ENCODE measurements at places on chromosomes 4 and X.

DNA sequence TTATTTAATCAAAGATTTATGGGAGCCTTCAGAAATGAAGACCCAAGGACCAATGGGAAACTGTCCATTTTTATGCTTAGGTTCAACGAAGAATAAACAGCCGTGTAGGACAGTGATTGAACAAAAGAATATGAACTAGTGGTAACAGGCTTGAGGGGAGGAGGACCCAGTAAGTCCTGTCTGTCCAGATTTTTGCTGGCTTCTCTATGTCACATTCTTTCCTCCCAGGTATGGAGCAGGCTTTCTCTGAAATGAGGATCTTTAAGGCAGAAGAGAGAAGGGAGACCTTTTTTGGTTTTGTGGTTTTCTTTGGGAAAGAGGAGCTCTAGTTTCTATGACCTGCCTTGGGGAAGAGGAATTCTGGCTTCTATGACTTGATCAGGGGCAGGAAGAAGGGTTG, 74.1 kb downstream of the BANK1 start:
- DNase-seq: no peak

GRCh38 chr4:141142423-141142822, 9.2 kb upstream of the RNF150 start:
- DNase-seq: no peak

GRCh38 chr4:184807797-184808712, 17.7 kb downstream of the ACSL1 start:
- no peak for DNase-seq

GRCh38 chr4:13452927-13453579, 31.1 kb downstream of the RAB28 start:
- DNase-seq: no peak

DNA sequence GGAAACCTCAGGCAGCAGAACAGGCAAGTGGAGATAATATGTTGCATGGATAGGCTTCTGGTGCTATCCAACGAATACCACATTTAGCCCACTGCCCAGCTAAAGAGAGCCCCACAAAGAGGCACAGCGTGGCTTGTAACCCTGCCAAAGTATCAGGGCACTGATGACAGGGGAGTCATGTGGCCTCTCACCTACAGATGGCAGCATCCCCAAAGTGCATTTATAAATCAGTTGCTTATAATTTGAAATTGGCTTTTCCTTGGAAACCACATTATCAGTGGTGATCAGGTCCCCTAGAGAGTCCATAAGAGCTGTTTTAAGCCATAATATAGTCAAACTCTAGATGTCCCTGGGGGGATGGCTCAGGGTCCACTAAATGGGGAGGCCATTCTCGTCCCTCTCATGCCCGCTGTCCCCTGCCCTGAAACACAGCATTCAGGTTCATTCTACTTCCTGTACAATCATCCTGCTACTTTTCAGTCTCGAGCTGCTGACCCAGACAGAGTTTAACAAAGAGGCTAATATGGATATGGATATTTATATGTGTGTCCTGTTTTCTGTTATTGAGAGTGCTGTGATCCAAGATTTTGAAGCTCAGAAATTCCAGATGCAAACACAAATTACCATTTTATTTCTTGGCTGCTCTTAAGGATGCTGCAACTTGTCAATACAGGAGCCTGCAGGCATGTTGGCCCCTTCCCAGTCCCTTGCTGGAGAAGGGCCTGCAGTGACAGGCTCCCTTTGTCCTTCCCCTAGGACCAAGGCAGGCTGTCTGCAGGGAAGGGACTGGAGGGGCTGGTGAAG, 28.5 kb downstream of the SRPX start:
- DNase-seq: peak; percentile 6

GRCh38 chrX:68199062-68199848, 234.0 kb downstream of the OPHN1 start:
- no peak for DNase-seq

- DNase-seq: no peak
Observed at GRCh38 chr4:160864253-160864652, 1299.5 kb downstream of the FSTL5 start.

DNA sequence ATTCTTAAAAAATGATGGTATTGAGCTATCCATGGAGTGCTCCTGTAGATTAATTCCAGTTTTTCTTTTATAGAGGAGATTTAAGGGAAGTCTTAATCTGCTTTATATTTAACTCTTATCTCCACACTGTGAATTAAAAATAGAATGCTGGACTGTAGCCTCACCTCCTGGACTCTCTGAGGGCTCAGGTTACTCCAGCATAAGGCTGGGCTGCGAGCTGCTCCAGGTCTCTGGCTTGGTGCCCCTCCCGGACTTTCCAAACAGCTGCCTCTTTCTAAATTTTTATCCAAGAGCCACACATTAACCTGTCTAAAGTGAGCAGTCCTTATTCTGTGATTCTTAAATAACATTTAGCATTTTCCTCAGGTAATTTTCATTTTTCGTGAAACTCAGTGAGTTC, 218.7 kb upstream of the JADE1 start:
- no peak for DNase-seq

- DNase-seq: no peak
Observed at GRCh38 chr4:54097152-54097551, 2.8 kb upstream of the GSX2 start.

- DNase-seq: peak; percentile 68
Observed at GRCh38 chr4:55008166-55009056, 117.0 kb downstream of the KDR start.

GRCh38 chr4:74658116-74658515, 136.2 kb downstream of the BTC start:
- no peak for DNase-seq

DNA sequence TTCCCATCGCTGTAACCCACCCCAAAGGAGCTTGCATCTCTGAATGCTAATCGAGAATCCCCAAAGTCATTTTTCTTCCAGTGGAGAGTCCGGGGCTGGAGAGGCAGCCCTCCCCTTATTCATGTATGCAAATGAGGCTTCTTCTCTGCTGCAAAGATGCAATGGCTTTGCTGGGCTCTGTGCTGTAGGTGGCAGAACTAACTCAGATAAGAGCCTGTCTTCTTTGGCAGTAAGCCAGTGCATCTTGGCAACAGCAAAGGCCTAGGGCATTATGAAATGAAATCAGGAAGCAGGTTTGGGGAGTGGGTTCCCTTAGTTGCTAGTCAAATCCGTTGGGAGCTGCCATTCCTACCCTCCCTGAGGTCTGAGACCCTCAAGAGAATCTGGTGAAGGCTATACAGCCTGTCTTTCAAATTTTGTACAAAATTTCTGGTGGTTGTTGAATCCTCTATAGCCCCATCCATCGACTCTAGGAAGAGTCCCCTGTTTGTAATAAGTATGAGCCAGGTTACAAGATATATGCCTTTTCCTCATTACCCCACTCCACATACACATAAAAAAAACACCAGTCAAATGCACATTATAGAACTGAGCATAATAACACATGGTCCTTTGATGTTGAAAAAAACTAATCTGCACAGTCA, 290.6 kb upstream of the TAPT1 start:
- peak; percentile 57 for DNase-seq

GRCh38 chr4:40607221-40607620, 22.4 kb downstream of the RBM47 start:
- DNase-seq: no peak

DNA sequence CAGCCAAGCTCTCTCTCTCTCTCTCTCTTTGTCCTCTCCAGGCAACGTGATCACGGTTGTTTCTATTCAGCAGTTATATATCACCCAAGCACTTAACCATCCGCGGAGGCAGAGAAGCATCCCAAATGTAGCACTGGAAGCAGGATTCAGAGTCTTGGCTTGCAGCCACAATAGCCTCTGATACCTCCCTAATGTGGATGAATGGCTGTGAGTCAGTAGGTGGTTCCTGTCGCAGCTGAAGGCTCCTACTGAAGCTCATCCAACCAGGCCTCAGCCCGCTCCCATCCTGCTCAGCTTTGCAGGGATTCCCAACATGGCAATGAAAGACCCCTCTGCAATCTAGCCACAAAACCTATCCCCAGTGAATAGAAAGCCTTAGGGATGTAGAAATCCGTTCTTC, 5.1 kb downstream of the HS6ST2 start:
- DNase-seq: no peak

GRCh38 chr4:118997601-118998000, 108.9 kb downstream of the SYNPO2 start:
- DNase-seq: no peak

DNA sequence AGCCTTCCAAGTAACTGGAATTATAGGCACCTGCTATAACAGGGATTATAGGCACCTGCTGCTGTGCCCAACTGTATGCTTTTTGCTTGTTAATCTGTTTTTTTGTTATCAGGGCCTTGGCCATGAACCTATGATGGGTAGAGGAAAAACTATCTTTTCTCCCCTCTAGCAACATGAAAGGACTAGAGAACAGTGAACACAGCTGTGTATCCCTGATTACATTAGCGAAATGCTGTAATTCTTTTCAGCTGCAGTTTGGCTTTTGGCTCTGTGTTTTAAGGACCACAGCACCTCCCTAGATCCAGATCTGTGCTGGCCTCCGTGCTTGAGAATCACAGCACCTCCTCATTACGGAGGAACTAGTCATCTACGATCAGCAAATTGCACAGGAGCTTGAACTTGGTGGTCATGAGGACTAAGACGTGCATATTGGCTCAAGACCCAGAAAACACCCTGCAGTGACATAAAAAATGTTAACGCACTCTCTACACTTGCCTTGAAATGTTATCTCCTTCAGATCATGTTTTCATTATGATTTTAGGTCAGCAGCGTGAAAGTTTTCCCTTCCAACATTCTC, 57.7 kb upstream of the S100G start:
- DNase-seq: no peak

GRCh38 chr4:139582044-139582443, 26.0 kb upstream of the SETD7 start:
- no peak for DNase-seq

- DNase-seq: no peak
Observed at GRCh38 chr4:163818673-163819072, 324.2 kb downstream of the TMA16 start.

DNA sequence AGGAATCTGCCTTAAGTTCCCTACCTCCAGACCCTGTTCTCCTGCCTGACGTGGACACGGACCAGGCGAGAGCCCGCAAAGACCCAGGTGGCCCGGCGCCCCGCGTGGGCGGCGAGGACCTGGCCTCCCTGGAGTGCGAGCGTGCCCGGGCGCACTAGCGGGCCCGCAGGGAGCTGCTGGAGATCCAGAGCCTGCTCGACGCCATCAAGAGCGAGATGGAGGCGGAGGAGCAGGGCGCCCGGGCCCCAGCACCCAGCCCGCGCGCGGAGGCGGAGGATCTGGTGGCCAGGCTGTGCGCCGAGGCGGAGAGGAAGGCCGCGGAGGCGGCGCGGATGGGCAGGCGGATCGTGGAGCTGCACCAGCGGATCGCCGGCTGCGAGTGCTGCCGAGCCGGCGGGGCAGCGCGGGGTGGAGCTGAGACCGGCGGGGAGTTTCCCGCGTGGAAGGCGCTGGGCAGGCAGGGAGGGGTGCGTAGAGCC, 18.2 kb downstream of the MRFAP1 start:
- no peak for DNase-seq

- no peak for DNase-seq
Observed at GRCh38 chrX:139200793-139201192, 329.7 kb upstream of the F9 start.

Data from Kasumi-1 (cell line).